ENCODE measurements at places on chromosomes 6 and 20.

DNA sequence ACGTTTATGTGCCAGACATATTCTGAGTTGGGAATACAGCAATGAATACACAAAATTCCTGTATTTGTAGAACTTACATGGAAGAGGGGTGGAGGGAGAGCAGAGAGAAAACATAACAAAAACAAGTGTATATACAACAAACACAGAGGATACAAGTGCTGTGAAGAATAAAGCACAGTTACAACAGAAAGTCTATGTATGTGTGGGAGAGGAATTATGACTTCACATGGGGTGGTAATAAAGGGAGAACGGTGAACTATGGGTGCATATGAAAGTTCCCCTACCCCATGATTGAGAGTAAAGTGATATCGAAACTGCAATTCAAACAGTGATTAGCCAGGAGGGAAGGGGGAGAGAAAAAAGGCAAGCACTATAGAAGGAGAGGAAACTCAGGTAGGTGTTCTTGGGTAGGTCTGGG lies 24.6 kb downstream of the HBS1L start:
- no peak for DNase-seq

- peak; percentile 24 for DNase-seq
Measured at GRCh38 chr6:22471132-22471690, 98.2 kb upstream of the HDGFL1 start.

GRCh38 chr6:119148098-119148824 lies 69.8 kb upstream of the FAM184A start:
- peak; percentile 88 for DNase-seq

- DNase-seq, result no peak
Measured at GRCh38 chr20:49043000-49043399, 3.1 kb upstream of the CSE1L start.

DNA sequence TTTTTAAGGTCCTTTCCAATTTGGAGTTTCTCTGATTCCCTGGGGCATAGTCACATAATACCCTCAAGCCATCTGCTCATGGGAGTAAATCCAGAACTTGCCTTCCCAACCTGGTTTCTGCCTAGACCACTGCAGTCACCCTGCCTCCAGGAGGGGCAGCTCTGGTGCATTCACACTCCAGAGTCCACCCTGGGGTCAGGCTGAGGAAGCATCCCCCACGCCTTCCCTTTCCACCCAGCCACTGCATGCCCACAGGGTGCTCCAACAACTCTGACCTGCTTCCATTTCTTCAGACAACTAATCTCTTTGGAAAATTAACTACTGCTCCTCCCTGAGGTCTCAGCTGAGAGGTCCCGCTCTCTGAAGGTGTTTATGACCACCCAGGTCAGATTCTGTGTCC lies 211.4 kb upstream of the RIN2 start:
- no peak for DNase-seq

- no peak for DNase-seq
Measured at GRCh38 chr6:71114986-71115385, 158.1 kb upstream of the B3GAT2 start.

DNA sequence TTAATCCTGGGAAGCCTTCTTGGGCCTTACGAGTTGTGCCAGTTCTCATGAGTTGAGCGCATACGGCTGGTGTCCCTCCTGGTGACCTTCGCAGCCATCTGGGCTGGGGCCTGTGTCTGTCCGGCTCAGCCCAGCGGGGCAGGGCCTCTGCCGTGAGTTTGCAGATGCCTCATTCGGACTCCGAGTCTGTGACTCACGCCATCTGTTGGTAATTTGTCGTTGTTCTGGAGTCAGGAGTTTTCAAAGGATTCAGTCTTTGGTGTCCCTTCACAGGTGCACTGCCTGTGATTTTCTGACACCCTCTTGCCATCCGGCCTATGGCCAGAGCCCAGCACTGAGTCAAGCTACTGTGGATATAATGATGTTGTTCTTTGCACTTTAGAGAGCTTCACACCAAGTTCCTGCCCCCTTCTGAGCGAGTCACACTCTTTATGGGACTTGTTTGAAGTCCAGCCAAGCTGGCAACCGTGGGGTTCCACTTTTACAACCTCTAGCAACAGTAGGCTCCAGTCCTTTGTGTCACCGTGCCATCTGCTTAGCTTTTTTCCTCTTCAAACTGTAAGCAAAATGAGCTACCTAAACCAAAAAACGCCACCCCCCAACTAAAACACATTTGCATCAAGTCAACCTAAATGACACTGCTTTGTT lies 175.6 kb downstream of the AIG1 start:
- DNase-seq, result no peak

- no peak for DNase-seq
Measured at GRCh38 chr20:34925341-34925740, 30.3 kb downstream of the GSS start.

DNA sequence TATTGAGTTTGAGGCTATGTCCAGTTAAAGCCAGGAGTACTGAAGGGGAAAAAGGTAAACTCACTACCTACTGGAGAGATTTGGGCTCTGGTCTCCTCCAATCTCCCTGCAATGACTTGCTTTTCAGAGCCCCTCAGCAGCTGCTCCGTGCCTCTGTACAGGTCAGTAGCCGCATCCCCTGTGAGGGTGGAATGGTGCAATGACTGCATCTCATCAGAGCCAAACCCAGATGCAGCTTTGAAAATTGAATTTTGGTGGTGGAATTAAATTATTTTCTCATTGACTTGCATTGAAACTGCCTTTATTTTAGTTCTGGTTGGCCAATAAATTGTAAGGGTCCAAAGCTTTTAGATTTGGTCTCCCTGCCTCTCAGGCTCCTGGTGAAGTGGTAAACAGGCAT lies 166.7 kb downstream of the DLL1 start:
- DNase-seq, result no peak

- DNase-seq, result no peak
Measured at GRCh38 chr6:8278562-8278961, 156.8 kb downstream of the SLC35B3 start.

All from cardiac muscle cell (in vitro differentiated cells and primary cell).